Stimulated activated CD4-positive, alpha-beta T cell treated with anti-CD3 and anti-CD28 coated beads, TNF-alpha, amount 100 ng/mL, for 24 hours (primary cell): ENCODE measurements at places on chromosomes 2 and 18.

DNA sequence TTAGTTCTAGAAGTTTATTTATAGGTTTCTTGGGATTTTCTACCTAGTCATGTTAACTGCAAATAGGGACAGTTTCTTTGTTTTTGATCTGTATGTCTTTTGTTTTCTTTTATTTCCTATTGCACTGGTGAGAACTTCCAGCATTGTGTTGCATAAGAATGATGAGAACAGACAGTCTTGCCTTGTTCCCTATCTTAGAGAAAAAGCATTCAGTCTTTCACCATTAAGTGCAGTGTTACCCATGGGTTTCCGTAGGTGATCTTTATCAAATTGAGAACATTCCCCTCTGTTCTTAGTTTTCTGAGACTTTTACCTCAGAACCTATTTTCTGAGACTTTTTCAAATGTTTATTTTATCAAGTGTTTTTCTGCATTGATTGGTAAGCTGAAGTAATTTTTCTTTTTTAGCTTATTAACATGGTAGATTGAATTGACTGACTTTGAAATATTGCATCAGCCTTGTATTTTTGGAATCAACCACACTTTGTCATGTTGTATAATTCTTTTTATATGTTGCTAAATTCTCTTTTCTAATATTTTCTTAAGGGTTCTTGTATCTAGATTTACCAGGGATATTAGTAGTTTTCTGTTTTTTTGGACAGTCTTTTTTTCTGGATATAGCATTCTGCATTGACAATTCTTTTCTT, 17.2 kb downstream of the MFSD6 start:
- DNase-seq, result no peak

- no peak for DNase-seq
Measured at GRCh38 chr2:231207734-231208133, 9.3 kb downstream of the ARMC9 start.

GRCh38 chr2:108633409-108633808, 85.9 kb upstream of the RANBP2 start:
- no peak for DNase-seq

- no peak for DNase-seq
Measured at GRCh38 chr2:128691526-128691925, 372.9 kb upstream of the HS6ST1 start.

DNA sequence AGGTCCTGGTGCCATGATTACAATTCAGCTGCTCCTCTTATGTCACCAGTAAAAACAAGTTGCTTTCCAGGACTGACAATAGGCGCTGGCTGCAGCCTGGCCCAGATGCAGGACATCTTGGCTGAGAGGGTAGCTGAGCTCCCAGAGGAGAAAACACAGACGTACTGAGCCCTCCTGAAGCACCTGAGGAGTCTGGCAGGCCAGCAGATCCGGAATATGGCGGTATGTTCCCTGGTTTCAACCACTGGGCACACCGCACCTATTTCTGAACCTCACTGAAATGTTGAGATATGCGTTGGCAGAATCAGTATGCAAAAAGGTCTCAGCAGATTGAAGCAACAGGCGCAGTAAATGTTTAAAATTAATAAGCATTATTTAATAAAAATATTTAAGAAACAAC, 73.1 kb upstream of the BZW1 start:
- no peak for DNase-seq

DNA sequence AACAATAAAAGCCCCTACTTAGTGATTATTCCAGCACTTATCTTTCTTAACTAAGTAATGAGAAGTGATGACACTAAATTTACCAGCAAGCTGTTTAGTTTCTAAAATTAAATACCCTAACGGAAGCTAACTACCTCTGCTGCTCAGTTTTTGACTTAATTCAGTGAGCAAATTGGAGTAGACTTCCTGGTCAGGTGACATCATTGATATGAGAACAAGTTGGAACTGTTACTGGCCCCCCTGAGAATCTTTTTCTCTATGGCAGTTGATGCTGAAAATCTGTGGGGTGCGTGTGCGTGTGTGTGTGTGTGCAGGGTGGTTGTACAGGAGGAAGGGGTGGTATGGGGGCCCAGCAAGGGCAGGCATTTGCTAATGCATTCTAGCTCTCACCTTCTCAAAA, 35.5 kb upstream of the BMP10 start:
- DNase-seq, result no peak

- DNase-seq, result no peak
Measured at GRCh38 chr2:58497168-58497567, 256.0 kb upstream of the FANCL start.

DNA sequence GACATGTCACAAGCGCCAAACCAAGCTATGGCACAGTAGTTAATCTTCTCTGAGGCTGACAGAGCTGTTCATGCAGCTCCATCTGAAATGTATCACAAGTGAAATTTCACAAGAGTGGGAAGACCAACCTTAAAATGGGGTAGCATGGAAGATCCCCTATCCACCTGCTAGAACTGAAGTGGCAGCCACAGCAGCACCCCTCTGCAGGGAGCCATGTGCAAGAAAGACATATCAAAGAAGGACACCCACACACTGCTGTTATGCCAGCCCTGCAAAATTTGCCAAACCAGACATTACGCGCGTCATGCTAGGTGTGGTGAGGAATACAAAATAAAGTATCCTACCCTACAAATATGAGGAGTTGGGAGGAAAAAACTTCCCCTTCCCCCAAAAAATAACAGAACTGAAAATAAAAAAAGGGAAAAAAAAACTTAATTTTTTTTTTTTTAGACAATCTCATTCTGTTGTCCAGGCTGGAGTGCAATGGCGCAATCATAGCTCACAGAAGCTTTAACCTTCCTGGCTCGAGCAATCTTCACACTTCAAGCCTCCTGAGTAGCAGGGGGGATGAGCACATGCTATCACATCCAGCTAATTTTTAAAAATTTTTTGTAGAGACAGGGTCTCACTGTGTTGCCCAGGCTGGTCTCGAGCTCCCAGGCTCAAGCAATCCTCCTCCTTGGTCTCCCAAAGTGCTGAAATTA, 76.2 kb downstream of the STK39 start:
- DNase-seq, result no peak

DNA sequence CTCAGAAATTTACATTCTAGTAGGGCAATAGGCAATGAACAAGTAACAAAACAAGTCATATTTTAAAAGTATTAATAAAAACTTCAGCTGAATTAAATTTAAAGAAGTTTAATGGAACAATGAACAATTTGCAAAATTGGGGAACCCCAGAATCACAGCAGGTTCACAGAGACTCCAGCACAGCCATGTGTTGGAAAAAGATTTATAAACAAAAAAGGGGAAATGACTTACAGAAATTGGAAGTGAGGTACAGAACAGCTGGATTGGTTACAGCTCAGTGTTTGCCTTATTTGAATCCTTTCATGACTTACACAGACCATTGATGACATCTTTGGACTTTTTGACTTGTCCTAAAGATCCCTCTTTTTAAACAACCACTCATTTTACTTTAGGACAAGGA, 179.9 kb upstream of the SCN7A start:
- DNase-seq, result no peak

GRCh38 chr2:67465623-67466022, 68.5 kb downstream of the ETAA1 start:
- DNase-seq, result no peak

DNA sequence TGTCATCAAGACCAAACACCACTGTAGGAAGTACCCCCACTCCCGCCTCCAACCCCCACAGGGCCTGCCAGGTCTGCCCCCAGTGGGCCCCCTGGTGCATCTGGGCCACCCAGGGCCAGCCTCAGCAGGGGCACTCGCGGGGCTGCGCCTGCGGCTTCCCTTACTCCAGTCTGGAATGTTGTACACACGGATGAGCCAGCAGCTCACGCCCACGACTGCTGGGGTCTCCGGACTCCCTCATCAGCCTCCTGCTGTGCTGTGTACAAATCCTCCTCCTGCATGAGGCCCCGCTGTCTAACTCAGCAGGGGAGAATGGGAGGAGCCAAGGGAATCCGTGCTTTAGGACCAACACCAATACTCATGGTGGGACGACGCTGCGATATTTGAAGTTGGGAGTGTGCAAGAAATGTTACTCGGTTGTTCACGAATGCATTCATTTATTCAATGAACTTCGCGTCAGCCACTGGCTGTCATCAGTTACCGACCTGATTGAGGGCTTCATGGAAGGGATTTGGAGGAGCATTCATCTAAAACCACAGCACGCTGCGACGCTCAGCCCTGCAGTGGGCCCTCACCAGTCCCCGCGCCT, 654 bp upstream of the ASB1 start:
- DNase-seq, result no peak
